ENCODE measurements at places on chromosomes 6 and 20. TPM values are rescaled to one million over a fixed set of nuclear protein-coding genes. Genes with fewer than 3 reads are reported as not detected.

DNA sequence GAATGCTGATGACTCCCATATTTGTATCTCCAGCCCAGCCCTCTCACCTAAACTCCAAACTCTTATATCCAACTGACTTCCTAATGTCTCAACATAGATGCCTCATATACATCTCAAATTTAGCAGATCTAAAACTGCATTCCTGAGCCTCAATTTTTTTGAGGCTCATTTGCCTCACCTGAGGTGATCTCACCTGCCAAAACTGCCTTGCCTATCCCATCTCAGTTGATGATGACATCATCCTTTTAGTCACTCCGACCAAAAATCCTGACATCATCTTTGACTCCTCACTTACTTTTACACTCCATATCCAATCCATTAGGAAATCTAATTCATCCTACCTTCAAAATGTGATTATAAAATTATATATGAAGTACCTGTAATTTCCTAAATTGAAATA lies 25.6 kb upstream of the SLPI start:
- no peak for DNase-seq
- no peaks in the 10 kb centered on the region for H3K4me1 ChIP-seq
- H3K27ac ChIP-seq = no peak overlapping the region
- no peak overlapping the region for H3K4me3 ChIP-seq
- no peaks in the 10 kb centered on the region for H3K36me3 ChIP-seq
- H3K27me3 ChIP-seq = peaks cover 4% of the 10 kb centered on the region

DNA sequence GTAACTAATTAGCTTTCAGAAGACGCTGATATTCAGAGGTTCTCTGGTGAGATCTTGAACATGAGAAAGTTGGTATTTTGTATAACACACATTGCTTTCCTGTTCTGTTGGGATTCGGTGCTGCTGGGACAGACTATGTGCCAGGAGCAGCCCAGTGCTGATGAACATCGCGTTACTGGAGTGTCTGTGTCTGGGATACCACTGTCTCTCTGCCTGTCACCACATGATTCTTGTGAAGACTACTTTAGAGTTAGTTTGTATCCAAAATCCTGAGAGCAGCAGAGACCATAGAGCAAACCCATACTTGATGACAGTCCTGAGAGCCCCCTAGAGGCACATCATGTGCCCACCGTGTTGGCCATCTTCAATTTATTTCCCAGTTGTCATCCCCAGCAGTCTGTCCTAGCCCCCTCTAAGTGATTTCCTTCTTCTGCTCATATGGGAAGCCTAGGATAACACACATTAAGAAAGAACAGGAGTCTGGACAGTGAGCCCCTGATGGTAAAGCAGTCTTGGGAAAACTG lies 41.8 kb upstream of the TINAG start:
- H3K4me3 ChIP-seq = no peak overlapping the region
- no peak for DNase-seq
- H3K27ac ChIP-seq = no peak overlapping the region
- no peaks in the 10 kb centered on the region for H3K27me3 ChIP-seq
- H3K4me1 ChIP-seq = no peaks in the 10 kb centered on the region
- H3K36me3 ChIP-seq = no peaks in the 10 kb centered on the region

IRF4 gene
- total RNA-seq = under 0.01 TPM

GRCh38 chr6:108157981-108158525 lies 7.8 kb upstream of the NR2E1 start:
- H3K4me1 ChIP-seq = no peaks in the 10 kb centered on the region
- H3K27ac ChIP-seq = no peak overlapping the region
- DNase-seq = peak; percentile 75
- H3K27me3 ChIP-seq = peaks cover 96% of the 10 kb centered on the region
- no peak overlapping the region for H3K4me3 ChIP-seq

SYNDIG1 gene
- 3.2 TPM for total RNA-seq

PKIB gene
- total RNA-seq = 3.5 TPM

DNA sequence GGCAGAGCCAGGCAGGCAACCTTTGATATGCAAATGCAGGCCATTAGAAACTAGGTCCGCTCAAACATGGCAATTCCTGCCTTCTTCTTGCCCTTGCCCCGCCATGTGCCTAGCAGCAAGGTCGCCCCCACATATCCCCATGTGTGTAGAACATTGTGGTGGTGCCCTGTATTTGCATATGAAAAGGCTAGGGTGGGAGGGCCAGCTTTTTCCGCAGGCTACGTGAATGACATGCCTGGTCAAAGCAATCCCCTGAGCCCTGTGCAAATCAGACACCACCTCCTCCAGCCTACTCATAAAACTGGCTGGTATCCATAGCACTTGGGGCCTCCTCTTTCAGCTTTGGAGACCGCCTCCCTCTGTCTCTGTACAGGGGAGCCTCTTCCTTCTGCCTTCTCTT lies 31.6 kb downstream of the GSTA2 start:
- peaks cover 15% of the 10 kb centered on the region for H3K27me3 ChIP-seq
- no peak for DNase-seq
- no peak overlapping the region for H3K27ac ChIP-seq
- H3K36me3 ChIP-seq = no peaks in the 10 kb centered on the region

DNA sequence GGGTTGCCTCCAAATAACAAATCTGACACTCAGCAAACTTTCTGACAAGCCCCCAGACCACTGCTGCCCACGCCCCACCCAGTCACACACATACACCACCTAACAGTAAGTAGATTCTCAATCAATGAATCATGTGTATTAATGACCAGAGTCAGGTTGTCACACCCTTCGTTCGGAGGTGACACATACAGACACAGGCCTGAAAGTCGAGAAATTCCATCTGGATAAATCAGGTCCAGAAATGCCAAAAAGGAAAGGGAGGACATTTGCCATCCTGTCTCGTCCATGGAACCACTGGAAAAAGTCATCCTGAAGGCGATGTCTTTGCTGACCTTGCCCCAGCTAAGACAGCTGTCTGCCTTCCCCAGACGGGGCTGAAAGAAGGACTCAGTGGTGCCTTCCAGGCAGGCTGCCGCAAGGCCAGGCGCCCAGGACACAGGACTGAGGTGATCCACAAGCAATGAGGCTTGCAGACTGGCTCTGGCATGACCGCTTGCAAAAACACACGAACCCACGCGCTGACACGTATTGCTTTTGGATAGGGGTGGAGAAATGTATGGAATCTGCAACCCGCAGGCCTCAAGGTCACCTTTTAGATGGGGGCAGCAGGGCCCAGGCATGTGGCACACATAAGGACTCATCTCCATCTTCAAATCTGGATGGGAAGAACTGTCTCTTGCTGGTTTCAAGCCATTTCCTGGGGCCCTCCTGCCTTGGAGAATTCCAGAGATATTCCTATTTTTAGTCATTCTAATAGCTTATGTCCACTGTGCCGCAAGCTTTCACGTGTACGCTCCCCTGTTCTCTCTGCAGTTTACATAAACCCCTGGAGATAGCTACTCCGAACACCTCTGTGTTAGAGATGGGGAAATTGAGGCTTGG lies 9.0 kb downstream of the NFATC2 start:
- H3K4me3 ChIP-seq = no peak overlapping the region
- peak overlapping the region; percentile 70 for H3K27ac ChIP-seq
- no peaks in the 10 kb centered on the region for H3K36me3 ChIP-seq
- H3K27me3 ChIP-seq = no peaks in the 10 kb centered on the region
- H3K4me1 ChIP-seq = peaks cover 21% of the 10 kb centered on the region
- peak; percentile 85 for DNase-seq

DNA sequence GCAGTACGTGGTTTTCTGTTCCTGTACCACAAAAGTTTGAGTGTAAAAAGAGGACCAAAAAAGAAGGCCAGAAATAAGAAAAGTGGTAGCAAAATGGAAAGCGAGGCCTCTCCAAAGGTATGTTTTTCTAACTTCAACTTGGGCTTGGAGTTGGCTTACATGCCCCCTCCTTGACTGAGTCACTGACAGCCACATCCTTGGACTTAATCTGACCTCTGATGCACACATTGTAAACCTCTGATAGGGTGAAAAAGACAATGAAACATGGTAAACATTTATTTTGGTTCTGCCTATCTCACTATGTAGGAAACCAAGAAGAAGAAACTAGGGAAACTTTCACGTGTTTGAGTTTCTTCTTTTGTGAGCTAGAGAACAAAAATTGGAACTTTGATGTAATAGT lies 503.2 kb upstream of the ID4 start:
- H3K27ac ChIP-seq = no peak overlapping the region
- no peaks in the 10 kb centered on the region for H3K4me1 ChIP-seq
- H3K27me3 ChIP-seq = no peaks in the 10 kb centered on the region

ENPP4 gene
- 10.0 TPM for total RNA-seq

- DNase-seq = no peak
- H3K36me3 ChIP-seq = peaks cover 11% of the 10 kb centered on the region
- H3K27me3 ChIP-seq = no peaks in the 10 kb centered on the region
- no peak overlapping the region for H3K27ac ChIP-seq
These were observed 6.6 kb upstream of the ZBTB22 start for GRCh38 chr6:33324125-33324524.

HLA-DOB gene
- total RNA-seq = not detected

GSTA2 gene
- not detected for total RNA-seq

SPAG4 gene
- 3.2 TPM for total RNA-seq

DNA sequence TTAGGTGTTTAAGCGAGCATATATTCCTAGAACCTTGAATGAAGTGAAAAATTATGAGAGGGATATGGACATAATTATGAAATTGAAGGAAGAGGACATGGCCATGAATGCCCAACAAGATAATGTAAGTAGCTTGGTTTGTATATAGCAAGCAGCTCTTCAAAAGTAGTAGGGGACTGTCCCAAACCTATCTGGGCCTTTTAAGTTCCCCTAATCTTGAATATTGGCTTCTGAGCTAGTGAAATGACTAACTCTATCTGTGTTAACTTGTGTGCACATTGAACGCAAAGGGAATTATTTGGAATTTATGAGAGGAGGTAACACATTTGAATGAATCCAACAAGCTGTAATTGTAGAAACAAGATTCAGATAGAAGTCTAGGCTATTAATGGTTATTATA lies 21.7 kb downstream of the RIOK1 start:
- no peak overlapping the region for H3K4me3 ChIP-seq
- no peak for DNase-seq
- peaks cover 50% of the 10 kb centered on the region for H3K36me3 ChIP-seq
- peaks cover 5% of the 10 kb centered on the region for H3K4me1 ChIP-seq
- H3K27ac ChIP-seq = no peak overlapping the region

- H3K27ac ChIP-seq = peak overlapping the region; percentile 16
- peaks cover 4% of the 10 kb centered on the region for H3K36me3 ChIP-seq
- no peak overlapping the region for H3K4me3 ChIP-seq
- peaks cover 11% of the 10 kb centered on the region for H3K4me1 ChIP-seq
- peak; percentile 95 for DNase-seq
These were observed 45.5 kb downstream of the CEP43 start for GRCh38 chr6:167044696-167045095.

DNA sequence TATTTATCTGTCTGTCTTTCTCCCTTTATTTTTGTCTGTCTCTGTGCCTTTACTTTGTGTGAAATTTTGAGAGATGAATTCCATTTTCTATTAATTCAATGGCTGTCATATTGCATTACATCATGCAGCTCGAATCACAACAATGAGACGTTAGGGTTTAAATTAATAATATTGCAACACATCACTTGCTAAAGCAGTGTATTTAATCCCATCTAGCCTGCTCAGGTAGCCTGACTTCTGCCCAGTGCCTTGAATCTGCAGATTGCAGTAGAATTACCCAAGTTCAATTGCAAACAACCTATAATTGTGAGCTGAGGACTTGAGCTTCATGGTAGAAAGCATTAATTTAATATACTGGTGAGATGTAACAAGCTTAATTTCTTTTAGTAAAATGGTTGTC lies 235.7 kb upstream of the TSHZ2 start:
- DNase-seq = no peak
- H3K27ac ChIP-seq = no peak overlapping the region
- no peaks in the 10 kb centered on the region for H3K27me3 ChIP-seq
- H3K4me3 ChIP-seq = no peak overlapping the region
- no peaks in the 10 kb centered on the region for H3K4me1 ChIP-seq

POM121L2 gene
- not detected for total RNA-seq

DNA sequence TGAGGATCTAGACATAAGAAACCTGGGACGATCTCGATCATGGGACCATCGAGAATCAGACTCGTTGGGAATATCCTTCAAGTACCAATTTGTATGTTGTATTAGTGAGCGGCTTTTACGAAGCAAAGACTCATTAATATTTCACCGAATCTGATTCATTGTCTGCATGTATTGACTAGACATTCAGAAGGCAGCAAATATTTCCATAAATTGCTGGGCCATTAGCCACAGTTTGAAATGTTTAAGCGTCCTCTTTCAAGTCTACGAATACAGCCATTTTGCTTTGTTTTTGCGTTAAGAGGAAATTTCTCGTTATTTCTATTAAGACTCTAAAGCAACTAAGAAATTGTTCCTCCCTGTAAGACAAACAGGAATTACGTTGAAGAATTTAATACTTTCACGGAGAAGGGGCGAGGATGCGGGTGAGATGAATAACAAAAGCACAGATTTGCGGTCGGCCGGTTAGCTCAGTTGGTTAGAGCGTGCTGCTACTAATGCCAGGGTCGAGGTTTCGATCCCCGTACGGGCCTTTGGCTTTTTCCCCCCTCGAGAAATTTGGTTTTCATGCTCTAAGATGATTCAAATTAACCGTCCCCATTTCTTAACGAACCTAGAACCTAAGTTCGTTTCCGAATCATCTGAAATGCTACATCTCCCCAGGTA lies 18.5 kb downstream of the POM121L2 start:
- peaks cover 25% of the 10 kb centered on the region for H3K4me1 ChIP-seq
- H3K27me3 ChIP-seq = peaks cover 32% of the 10 kb centered on the region
- no peak overlapping the region for H3K27ac ChIP-seq
- no peak overlapping the region for H3K4me3 ChIP-seq
- no peak for DNase-seq

- no peak for DNase-seq
- peaks cover 36% of the 10 kb centered on the region for H3K36me3 ChIP-seq
- H3K27me3 ChIP-seq = no peaks in the 10 kb centered on the region
- no peak overlapping the region for H3K27ac ChIP-seq
These were observed 178.5 kb downstream of the SLC16A10 start for GRCh38 chr6:111265842-111266241.

GRCh38 chr6:26525838-26526237 lies 12.3 kb upstream of the HMGN4 start:
- H3K27ac ChIP-seq = no peak overlapping the region
- no peak for DNase-seq
- H3K36me3 ChIP-seq = no peaks in the 10 kb centered on the region
- H3K4me3 ChIP-seq = no peak overlapping the region

COL12A1 gene
- total RNA-seq = 1,393 TPM

DNA sequence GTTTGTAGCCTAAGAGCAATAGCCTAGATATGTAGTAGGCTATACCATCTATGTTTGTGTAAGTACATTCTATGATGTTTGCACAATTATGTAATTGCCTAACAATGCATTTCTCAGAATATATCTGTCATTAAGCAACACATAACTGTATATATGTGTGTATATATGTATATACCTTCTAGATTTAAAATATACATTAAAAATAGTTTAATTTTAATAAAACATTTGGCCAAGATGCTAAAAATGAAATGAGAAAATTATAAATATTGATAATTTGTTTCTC lies 20.6 kb downstream of the SESN1 start:
- DNase-seq = no peak
- peaks cover 17% of the 10 kb centered on the region for H3K4me1 ChIP-seq
- no peak overlapping the region for H3K27ac ChIP-seq
- no peaks in the 10 kb centered on the region for H3K27me3 ChIP-seq
- H3K4me3 ChIP-seq = no peak overlapping the region
- H3K36me3 ChIP-seq = no peaks in the 10 kb centered on the region

GRCh38 chr6:14824484-14825275 lies 421.2 kb upstream of the JARID2 start:
- H3K4me1 ChIP-seq = peaks cover 6% of the 10 kb centered on the region
- DNase-seq = no peak

CEP250 gene
- 23.5 TPM for total RNA-seq

GRCh38 chr6:152632121-152632782 lies 4.9 kb downstream of the SYNE1 start:
- no peak overlapping the region for H3K27ac ChIP-seq
- DNase-seq = no peak
- H3K4me3 ChIP-seq = no peak overlapping the region
- H3K4me1 ChIP-seq = peaks cover 6% of the 10 kb centered on the region
- H3K27me3 ChIP-seq = no peaks in the 10 kb centered on the region
- H3K36me3 ChIP-seq = no peaks in the 10 kb centered on the region
